A549 (cell line): ENCODE measurements at places on chromosomes 12 and 14.

GRCh38 chr14:86221000-86221399 is 691.1 kb downstream of the FLRT2 start:
- DNase-seq: no peak

DNA sequence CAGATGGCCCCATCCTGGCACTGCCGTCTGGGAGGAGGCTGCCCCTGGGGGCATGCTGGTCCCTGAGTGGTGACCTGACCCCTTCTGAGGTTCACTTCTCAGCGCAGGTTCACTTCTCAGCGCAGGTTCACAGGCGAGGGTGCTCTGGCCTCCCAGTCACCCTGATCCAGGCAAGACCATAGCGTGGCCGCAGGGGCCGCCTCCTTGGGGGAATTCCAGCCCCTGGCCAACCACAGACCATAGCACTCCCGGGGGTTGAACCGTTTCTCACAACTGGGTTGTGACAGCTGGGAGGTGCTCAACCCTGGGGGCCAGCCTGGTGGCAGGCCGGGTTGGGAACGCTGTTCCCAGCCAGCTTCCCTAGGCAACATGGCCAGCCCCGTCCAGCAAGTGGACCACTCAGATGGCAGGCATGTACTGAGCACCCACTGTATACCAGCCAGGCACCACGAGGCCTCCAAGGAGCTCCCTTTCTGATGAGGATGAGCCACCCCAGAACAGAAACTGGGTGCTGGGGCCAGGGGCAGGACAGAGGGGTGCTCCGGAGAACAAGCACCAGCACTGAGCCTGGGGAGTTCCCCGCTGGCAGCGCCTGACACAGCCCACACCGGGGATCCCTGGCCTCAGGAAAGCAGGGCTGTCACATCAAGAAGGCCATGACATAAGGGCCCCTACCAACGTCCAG is 28.3 kb upstream of the ZFP36L1 start:
- DNase-seq: no peak

DNA sequence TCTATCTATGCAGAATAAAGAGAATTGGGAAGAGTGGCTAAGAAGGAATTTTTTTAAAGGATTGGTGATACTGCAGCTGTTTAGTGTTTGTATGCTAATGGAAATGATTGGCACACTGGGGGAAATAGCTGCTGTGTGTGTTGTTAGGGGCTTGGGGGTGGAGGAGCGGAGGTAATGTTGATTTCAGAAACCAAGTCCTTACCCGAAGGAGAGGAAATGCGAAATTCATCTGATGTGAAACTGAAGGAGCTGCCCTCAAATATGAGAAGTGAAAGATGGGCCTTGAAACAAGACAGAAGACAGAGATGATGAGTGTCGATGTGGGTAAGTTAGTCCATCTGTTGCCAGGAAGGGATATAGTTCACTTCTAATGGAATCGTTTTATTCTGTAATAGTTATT is 21.2 kb upstream of the RNASE12 start:
- no peak for DNase-seq

- no peak for DNase-seq
These were observed 100.9 kb upstream of the AEBP2 start for GRCh38 chr12:19338405-19338804.

GRCh38 chr14:104977008-104977680 is 1.0 kb downstream of the AHNAK2 start:
- no peak for DNase-seq

GRCh38 chr12:85424581-85425348 is 144.7 kb downstream of the ALX1 start:
- peak; percentile 64 for DNase-seq

GRCh38 chr12:96810477-96810876 is 96.6 kb upstream of the NEDD1 start:
- peak; percentile 20 for DNase-seq

DNA sequence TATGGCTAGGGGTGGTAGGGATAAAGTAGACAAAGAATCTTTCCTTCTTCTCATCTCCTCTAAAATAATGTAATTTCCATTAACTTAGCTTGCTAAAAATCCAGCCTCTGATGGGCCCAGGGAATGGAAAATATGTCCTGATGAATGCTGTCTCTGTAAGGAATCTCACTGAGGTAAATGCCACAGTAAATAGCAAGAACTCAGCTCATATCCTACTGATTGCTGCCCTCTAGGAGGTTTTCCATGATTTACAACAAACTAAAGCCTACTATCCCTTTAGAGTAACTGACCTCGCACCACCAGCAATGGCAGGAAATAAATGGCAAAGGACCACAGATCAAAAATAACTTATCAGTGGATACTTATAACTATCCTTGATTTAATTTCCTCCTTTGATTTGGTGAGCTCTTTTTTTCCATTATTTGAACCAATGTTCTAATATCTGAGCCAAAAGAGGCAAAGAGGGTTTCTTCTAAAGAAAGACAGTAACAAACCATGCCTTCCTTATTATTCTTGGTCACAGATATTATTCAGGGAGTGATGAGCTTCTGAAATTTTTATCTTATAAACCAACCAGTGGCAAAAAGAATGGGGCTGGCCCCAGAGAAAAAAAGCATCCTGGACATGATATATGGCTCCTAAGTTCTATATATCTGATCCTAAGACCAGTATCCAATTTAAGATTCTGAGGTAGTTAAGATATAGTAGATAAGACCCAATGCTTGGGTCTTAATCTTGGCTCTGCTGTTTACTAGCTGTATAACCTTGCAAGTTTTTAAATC is 43.8 kb downstream of the SENP1 start:
- no peak for DNase-seq

GRCh38 chr14:71574976-71575375 is 357.3 kb upstream of the RGS6 start:
- peak; percentile 8 for DNase-seq

GRCh38 chr14:51185754-51186153 is 54.3 kb upstream of the TMX1 start:
- no peak for DNase-seq

- no peak for DNase-seq
These were observed 46.3 kb upstream of the CATSPERB start for GRCh38 chr14:91778217-91778616.

GRCh38 chr12:16603916-16604575 is 1.9 kb downstream of the LMO3 start:
- DNase-seq: no peak

DNA sequence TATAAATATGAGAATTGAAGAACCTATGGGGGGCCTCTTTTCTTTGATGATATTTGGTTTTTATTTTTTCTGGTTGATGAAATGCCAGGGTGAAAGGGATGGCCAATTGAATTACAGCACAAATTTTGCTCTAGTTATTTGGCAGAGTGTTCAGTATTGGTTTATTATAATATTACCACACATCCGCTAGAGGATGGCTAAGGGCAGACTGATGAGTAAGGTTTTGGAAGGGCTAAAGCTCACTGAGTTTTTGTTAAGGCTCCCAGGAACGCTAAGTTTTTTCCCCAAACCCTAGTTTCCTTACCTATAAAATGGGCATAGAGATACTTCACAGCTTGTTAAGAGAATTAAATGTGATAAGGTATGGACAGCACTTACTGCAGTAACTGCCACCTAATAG is 34.3 kb upstream of the LRRC10 start:
- DNase-seq: no peak

DNA sequence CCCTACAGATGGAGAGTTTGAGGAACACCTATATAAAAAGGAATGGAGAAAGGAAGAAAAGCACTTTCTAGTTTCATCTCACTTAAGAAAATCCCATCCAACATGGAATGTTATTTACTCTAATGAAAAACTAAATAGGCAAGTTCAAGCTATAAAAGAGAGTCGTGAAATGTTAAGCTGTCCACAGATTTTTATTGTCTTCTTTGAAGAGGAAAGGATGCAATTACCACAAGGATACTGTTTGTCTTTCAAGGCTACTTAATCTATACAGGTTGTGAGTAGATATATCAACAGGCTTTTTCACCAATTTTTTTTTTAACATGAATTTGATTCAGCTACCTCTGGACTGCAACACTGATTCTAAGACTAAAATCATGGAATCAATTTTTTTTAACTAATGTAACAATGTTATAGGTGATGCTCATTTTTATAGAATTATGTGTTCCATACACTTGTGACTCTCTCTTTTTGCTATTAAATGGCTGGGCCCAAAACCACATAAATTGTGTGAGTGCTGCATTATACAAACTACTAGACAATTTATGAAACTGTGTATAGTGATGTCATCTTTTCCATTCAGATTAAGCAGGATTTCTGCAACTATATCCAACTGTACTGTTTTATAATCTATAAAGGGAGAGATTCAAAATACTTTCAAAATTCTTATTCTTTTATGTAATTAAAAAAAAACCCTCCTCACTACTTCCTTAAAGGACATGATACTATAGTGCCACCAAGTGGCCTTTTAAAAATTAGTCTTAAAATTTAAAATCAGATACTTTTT is 26.8 kb upstream of the BMAL2 start:
- DNase-seq: peak; percentile 15

GRCh38 chr14:58797010-58797429 is 159.3 kb downstream of the DACT1 start:
- DNase-seq: no peak

- DNase-seq: no peak
These were observed 23.1 kb downstream of the KCNK10 start for GRCh38 chr14:88299865-88300530.

- no peak for DNase-seq
These were observed 83.7 kb downstream of the CHGA start for GRCh38 chr14:93006567-93007051.

- no peak for DNase-seq
These were observed 107.1 kb upstream of the BCAT1 start for GRCh38 chr12:25056011-25056410.

GRCh38 chr14:82855912-82856391 is 1322.3 kb upstream of the SEL1L start:
- DNase-seq: no peak

DNA sequence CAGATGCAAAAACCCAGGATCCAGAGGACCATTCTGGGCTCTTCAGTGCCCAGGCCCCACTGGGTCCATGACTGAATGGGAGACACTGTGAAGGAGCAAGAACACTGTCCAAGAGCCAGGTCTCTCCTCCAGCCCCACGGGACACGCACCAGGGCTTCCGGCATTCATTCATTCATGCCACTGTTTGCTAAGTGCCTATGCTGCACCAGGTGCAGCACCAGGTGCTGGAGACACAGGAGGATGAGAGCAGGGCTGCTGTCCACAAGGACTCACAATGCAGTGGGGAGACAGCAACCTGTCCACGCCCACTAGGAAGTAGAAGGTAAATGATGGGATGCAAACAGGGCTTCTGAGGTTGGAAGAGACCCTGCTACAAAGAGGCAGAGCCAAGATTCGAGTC is 20.4 kb downstream of the CLMN start:
- no peak for DNase-seq

- DNase-seq: peak; percentile 43
These were observed 68.2 kb upstream of the ETV6 start for GRCh38 chr12:11581179-11581755.

GRCh38 chr12:96120359-96121100 is 73.6 kb upstream of the ELK3 start:
- DNase-seq: no peak

GRCh38 chr12:94762943-94763342 is 112.6 kb upstream of the TMCC3 start:
- DNase-seq: no peak

DNA sequence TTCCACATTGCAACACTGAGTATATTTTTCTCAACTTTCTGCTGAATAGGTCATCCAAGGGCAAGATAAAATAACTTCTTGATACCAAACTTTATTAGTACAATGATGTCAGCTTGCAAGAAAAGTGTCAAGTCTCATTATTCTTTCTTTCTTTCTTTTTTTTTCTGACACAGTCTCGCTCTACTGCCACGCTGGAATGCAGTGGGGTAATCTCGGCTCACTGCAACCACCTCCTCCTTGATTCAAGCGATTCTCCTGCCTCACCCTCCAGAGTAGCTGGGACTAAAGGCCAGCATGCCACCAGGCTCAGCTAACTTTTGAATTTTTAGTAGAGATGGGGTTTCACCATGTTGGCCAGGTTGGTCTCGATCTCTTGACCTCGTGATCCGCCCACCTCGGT is 523.4 kb downstream of the FSCB start:
- no peak for DNase-seq

DNA sequence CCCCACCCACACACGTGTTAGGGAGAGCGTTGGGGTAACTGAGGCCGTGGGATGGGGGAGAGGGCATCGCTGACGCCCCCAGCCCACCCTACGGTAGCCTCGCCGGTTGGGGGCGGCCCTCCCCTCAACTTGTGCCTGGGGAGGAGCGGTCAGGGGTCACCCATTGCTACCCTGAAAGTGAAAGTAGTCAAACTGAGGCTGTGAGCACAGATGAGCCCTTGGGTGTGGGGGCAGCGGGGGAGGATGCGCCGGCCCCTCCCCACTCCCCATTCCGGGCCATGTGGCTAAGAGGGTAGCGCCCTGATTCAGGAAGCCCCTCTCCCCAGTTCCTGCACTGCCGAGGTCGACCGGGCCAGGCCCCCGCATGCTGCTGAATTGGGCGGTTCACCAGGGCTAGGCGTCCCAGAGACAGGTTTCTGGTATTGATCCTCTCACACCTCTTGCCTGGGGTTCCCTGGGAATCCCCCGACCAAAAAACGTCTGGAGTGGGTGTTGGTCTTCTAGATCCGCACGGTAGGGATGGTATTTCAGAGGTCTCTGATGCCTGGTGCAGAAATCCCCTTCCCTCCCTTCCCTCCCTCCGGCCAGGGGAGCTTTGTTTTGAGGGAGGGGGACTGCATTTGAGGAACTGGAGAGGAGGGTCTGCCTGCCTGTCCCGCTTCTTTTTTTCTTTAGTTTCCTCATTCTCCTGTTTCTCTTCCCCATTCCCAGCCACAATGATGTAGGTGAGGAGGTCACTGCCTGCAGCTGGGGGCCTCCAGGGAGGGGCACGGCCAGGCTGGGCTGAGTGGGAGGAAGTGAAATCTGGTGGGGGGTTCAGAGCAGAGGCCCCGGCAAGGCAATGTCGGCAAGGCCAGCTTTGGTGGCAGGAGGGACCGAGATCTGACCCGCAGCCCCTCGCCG is 1.0 kb downstream of the SH2B3 start:
- no peak for DNase-seq

- DNase-seq: no peak
These were observed 44.3 kb upstream of the KTN1 start for GRCh38 chr14:55535516-55536203.

DNA sequence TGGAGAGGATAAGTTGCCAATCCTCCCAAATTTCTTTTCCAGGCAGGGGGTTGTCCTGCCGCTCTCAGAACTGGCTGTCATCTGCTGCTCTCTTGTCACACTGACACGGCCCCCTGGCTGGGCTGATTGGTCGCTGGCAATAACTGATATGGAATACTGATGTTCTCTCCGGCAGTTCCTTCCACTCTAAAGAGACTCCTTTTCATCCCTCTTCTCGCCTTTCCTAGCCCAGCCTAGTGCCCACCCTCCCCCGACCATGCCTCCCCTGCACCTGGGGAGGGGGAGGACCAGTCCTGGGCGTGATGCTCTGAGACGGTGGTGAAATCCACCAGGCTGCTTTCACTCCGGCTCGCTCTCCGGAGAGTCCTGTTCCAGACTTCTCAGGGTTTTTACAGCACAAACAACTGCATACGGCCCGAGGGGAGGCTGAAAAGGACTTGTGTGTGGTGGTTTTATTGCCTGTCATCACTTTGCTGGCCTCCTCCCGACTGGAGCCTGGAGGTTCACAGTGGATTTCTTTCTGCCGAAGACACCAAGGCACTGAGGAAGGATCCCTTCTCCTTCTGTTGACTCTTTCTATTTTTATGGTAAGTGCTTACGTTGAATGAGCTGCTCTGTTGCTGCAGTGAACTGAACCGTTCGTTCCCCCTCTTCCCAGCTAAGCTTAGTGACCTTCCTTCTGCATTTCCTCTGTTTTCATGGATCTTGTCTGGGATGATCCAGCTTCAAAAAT is at the start of gene ANO4:
Gene ANO4, plus strand, starts transcription at position 336 of the 733 bp plus-strand sequence. CDS start 107,010 bp downstream, outside the sequence.
- DNase-seq: no peak

- DNase-seq: no peak
These were observed 27.9 kb downstream of the PRMT8 start for GRCh38 chr12:3518902-3519301.

- DNase-seq: no peak
These were observed 221.4 kb downstream of the MED13L start for GRCh38 chr12:116055895-116056607.
